ENCODE measurements at places on chromosomes 6 and 20.

DNA sequence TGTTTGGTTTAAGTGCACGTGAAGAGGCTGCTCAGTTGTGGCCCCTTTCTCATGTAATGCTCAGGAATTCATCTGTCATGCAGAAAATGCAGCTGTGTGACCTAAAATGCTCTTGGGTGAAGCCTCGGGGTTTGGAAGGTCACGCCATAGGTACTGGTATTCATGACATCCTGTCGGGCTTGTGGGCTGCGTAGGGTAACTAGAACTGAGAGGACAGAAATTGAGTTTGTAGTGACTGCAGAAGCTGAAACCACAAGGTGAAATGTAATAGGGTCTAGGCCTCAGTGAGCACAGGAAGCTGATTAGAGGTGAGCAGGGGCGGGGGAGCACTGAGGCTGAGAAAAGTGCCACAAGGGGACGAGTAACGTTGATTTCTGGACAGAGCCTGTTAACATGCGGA lies 128.8 kb downstream of the SOBP start:
- peak; percentile 8 for DNase-seq

GRCh38 chr20:54633374-54634355 lies 158.3 kb downstream of the DOK5 start:
- no peak for DNase-seq

DNA sequence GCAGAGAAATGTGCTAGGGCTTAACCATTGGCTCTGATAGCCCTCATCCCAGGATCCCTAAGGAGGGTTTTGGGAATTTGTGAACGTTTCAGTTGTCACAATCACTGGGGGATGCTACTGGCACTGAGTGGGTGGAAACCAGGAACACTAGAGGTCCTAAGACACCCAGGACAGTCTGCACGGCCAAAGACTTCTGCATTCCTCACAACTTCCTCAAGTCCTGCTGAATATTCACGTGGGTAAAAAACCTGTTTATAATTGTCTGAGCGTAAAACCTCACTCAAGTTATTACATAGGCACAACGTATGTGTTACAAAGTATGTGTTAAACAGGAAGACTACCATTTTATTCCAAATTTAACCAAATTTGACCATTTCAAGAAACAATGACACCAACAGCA lies 52.4 kb downstream of the GMDS start:
- DNase-seq: no peak

GRCh38 chr6:14711056-14711703 lies 534.7 kb upstream of the JARID2 start:
- DNase-seq: peak; percentile 58

DNA sequence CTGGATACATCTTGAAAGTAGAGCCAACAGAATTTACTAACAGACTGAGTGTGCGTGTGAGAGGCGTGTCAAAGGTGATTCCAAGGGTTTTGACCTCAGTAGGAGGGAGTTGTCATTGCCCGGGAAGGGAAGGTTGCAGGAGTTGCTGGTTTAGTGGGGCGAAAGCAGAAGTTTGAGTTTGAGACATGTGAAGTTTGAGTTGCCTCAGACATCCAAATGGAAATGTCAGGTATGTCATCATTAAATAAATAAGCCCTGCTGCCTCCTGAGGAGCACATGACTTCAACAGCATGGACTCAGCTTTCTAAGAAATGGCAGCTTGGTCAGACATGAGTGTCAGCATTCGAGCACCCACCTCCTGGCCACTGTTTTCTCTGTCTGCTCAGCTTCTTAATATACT lies 26.6 kb upstream of the TGM2 start:
- DNase-seq: no peak

- DNase-seq: no peak
Observed at GRCh38 chr6:155085582-155086257, 90.6 kb downstream of the TIAM2 start.

GRCh38 chr6:109623288-109623687 lies 67.7 kb downstream of the AK9 start:
- no peak for DNase-seq

GRCh38 chr20:35866418-35867202 lies 87.7 kb downstream of the SCAND1 start:
- DNase-seq: no peak

DNA sequence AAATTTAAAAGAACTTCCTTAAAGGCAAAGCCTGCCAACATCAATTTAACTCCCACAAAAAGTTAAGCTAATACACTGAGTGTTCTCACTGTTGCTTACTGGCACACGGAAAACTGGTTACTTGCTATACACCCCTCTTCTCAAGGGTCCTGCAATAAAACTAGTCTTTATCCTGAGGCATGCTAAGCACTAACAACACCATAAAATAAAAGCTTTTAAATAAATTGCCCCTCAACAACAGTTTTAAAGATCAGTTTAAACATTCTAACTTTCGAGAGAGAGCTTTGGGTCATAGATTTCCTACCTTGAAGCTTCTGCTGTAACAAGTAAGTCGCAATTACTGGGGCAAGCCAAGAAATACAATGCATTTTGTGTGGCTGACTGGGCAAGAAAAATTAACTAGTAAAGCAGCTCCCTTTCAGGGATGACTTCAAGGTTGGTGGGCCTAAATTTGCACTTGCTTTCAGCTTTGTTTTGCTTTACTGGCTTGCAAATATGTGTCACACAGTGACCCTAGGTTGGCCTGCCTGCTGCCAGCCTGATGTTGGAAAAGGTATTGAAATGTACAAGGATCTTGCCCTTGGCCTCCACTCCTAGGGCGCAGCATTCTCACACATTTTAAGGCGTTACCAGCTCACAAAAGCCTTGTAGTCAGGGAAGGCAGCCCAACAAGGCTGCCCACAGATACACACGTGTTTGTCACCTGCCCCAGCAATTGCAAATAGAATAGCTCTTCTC lies 4.0 kb upstream of the HEY2 start:
- no peak for DNase-seq

Data from activated naive CD4-positive, alpha-beta T cell treated with Interleukin-2 at 50 U/mL for 16 hours (primary cell).